ENCODE measurements at places on chromosomes 3 and 15.

GRCh38 chr15:30924353-30924752, 20.6 kb downstream of the FAN1 start:
- no peak for DNase-seq

- DNase-seq = no peak
These were observed 168.2 kb downstream of the KLF13 start for GRCh38 chr15:31494786-31495185.

- DNase-seq = no peak
These were observed 8.3 kb downstream of the ISLR2 start for GRCh38 chr15:74138642-74139041.

GRCh38 chr15:34719695-34720094, 35.1 kb downstream of the GJD2 start:
- DNase-seq = no peak

GRCh38 chr3:156605686-156606605, 51.0 kb upstream of the SSR3 start:
- DNase-seq = no peak

DNA sequence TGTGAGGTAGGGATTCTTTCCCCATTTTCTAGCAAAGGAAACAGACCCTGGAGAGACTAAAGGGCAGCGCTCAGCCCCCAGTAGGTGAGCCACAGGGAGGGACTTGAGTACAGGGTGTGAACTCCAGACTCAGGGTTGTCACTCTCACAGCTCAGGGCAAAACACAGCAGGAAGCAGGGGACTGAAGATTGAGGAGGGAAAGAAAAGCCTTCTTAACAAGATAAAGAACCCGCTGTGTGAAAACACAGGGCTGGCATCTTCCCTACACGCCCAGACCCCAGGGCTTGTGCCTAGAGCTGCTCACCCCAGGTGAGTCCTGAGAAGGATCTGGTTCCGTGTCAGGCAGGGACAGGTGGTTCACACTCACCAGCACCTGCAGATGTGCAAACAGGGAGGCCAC, 59.6 kb downstream of the ABTB1 start:
- DNase-seq = no peak

DNA sequence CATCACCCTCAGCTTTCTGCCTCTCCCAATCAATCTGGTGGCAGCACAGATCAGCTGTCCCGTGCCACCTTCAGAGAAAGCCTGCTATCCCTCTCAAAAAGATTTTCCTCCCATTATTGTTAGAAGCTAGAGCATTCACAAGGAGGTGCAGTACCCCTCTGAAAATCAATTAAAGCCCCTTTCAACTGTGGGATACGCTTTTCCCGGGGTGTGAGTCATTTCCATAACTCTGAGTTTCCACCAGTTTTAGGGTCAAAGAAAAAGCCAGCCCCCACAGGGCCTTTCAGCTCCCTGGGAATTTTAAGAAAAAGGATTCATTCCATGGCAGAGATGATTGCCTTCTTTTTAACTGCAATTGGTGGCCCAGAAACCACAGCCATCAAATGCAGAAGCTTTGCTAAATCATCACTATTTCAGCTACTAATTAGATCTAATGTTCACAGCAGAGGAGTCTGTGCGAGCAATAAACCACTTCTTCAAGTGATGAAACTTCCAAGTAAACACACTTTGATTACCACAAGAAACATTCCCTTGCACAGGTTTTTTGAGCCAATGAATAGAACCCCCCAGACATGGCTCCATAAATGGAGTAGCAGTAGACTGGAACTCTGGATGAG, 270.0 kb upstream of the TPRG1 start:
- no peak for DNase-seq

DNA sequence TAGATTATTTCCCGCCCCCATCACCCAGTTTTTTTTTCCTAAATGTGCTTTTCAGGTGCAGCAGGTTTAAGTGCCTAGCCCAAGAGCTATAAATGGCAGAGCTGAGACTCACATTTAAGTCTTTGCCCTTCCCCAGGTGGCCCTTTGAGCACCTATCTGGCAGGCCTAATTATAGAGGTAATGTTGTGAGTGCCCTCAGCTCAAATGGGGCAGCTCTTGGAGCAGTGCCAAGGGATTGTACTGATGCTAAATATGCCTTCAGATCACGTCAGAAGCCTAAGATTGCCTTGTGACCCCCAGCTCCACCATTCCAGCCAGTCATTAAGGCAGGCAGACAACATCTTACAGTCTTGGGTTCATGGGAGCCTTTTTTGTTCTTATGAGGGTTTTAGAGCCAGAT, 159.5 kb downstream of the RPLP1 start:
- DNase-seq = peak; percentile 1

DNA sequence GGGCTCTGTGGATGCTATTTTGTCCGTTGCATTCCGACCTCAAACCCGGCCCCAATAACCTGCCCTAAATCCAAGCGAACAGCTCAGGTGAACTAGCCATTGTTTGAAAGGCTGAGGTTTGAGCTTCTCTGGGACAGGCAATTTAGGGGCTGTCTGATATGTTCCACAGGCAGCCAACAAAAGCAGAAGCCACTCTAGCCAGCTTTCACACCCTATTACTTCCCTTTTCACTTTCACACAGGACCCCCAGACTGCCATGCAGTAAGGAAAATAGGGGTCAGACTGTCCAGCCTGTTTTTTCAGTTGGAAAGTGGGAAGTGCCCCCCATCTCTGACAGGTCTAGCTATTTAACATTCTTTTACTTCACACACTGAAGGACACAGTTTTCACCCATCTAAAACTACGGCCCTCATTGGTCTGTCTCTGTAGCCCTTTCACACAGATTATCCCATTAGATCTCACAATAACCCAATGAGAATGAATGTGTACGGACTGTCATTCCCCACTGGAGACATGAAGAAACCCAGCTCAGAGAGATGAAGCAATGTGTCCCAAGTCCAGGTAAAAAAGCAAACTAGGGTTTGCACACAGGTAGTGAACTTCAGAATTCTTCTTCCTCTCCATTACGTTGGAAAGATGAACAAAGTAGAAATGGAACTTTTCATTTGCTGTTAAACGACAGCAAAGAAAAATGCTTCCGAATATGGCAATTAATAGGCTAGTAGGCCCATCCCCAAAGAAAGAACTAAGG, 1.9 kb downstream of the CCDC12 start:
- no peak for DNase-seq

- no peak for DNase-seq
These were observed 296.3 kb downstream of the UACA start for GRCh38 chr15:70466895-70467529.

- DNase-seq = no peak
These were observed 58.6 kb downstream of the WWTR1 start for GRCh38 chr3:149599236-149599635.

DNA sequence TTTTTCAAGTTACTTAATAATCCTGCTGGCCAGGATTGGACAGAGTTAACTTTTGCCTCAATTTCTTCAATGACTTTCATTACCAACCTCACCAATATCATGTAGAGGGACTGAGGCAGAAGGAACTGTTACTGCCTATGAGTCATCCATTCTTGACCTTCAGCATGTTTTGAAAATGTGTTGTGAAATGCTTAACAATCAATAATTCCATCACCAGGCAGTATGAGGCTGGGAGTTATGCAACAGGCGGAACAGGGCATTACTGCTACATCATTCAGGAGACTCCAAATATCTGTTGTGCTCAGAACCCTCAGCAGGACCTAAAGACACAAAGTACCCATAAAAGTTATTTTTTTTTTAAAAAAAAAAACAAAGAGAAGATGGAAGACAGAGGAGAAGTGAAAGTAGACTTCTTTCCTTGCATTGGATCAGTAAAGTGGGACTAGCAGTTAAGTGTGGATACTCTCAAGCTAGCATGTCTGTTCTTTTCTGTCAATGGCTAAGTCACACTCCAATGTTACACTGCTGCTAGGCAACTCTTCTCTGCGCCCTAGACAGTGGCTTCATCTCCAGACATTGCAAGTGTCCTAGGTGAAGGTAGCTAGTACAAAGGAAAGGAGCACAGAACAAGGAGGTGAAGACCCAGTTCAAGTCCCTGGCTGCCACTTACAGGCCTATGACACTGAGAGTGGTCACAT, 184.9 kb upstream of the LPP start:
- DNase-seq = no peak

GRCh38 chr3:138717348-138717747, 108.8 kb downstream of the FAIM start:
- no peak for DNase-seq

DNA sequence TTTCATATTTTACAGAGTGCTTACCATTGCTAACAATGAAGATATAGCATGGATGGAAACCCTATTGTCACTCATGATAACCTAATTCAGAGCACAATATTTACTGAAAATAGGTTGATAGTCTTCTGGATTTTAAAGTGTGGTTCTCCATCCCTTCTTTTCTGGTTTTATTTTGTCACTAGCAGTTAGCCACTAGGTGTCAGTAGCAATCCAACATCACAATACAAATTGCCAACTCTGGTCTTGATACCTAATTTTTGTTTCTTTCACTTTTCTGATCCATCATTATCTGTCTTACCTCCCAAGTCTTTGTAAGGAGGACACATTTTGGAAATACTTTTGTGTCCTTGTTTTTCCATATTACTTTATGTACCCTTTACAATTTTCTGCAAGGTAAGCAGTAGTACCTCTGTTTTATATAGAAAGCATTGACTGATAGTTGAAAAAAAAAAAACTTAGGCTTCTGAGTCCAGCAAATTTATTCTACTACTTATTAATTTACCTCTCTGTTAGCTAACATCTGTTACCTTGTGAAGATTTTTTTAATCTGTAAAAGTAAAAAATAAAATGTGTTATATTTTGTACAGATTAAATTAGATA, 28.3 kb upstream of the CRYBG3 start:
- DNase-seq = no peak

DNA sequence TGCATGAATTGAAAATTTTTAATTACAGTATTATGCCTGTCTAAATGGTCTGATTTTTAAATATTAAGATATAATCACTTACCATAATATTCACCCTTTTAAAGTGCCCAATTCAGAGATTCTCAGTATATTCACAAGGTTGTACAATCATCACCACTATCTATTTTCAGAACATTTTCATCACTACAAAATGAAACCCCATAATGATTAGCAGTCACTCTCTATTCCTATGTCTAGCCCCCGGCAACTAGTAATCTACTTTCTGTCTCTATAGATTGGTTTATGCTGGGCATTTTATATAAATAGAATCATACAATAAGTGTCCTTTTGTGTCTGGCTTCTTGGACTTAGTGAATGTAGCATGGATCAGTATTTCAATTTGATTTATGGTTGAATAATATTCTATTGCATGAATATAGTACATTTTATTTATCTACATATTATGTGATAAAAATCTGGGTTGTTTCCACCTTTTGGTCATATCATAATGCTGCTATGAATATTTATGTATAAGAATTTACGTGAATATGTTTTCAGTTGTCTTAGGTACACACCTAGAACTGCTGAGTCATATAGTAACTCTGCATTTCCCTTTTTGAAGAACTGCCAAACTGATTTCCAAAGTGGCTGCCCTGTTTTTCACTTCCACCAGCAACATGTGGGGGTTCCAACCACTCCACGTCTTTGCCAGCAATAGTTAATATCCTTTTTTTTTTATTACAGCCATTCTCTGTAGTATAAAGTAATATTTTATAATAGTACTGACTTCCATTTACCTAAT, 485.7 kb upstream of the ZNF385D start:
- DNase-seq = no peak

- DNase-seq = no peak
These were observed 859.6 kb downstream of the ROBO1 start for GRCh38 chr3:78908236-78908635.

DNA sequence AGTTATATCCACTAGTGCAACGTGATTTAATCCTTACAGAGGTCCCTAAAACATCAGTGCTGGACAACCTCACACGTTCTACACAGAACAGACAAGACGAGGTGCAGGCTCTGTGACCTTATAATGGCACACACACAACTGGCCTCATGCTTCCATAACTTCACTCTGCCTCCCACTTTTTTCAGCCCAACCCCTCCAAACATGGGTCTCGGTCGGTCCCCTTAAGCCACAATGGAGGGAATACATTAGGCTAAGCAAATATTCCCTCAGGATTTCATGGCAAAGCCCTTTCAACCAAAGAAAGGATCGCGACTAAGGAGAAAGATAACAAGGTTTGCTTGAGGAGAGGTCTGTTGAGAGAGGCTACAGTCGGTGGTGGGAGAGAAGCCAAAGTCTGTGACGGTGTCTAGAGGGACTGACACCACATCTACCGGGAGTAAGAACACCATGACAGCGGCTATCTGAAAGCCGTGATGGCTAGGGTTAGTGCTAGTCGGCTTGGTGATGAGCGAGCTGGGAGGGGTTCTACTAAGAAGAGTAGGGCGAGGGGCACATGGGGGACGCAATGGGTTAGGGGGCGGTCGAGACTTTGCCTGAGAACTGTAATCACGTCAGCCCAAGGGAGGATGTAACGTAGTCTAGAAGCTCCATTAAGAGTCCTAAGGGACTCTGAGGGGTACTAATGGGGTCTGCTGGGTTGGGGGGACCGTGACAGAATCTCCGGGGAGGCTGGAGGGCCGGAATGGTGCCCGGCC, 1.0 kb downstream of the MYO9A start:
- DNase-seq = no peak

DNA sequence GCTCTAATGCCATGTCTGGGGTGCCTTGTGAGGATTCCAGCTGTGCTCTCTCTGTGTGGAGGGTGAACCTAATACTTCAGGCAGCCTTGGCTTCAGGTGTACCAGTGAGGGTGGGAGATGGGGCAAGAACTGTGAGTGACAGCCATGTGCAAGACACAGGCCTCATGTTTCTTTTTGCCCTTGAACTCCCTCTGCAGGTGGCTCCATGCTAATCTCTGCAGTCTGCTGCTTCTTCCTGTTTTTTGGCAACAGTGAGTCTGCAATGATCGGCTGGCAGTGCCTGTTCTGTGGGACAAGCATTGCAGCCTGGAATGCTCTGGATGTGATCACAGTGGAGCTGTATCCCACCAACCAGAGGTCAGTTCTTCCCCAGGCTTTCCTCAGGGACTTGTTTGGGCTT, 189.3 kb downstream of the SV2B start:
- DNase-seq = no peak

DNA sequence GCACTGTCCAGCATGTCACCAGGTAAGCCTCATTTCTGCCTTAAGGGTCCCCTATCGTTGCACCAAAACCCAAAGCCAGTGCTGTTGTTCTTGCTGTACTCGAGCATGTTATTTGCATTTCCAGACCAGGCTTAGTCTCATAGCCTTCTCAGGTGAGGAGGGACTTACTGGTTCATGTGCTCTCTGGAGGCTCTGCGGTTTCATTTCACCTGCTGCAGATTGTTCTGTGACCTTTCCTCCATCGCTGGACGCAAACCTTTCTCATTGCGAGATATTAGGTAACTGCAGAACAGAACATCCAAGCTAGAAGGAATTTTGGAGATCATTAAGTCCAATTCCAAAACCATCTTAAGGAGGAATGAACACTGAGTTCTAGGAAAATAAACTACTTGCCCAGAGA, 187.3 kb upstream of the BCL6 start:
- no peak for DNase-seq

- DNase-seq = no peak
These were observed 38.8 kb downstream of the NGLY1 start for GRCh38 chr3:25744470-25744869.

- DNase-seq = no peak
These were observed 132.8 kb downstream of the KCNAB1 start for GRCh38 chr3:156253150-156253549.

- no peak for DNase-seq
These were observed 7.5 kb downstream of the MPI start for GRCh38 chr15:74897300-74897701.
